Stimulated activated CD8-positive, alpha-beta memory T cell treated with anti-CD3 and anti-CD28 coated beads, Interleukin-2, amount 100 ng/mL, for 48 hours (primary cell): ENCODE measurements at places on chromosomes 1 and 21.

DNA sequence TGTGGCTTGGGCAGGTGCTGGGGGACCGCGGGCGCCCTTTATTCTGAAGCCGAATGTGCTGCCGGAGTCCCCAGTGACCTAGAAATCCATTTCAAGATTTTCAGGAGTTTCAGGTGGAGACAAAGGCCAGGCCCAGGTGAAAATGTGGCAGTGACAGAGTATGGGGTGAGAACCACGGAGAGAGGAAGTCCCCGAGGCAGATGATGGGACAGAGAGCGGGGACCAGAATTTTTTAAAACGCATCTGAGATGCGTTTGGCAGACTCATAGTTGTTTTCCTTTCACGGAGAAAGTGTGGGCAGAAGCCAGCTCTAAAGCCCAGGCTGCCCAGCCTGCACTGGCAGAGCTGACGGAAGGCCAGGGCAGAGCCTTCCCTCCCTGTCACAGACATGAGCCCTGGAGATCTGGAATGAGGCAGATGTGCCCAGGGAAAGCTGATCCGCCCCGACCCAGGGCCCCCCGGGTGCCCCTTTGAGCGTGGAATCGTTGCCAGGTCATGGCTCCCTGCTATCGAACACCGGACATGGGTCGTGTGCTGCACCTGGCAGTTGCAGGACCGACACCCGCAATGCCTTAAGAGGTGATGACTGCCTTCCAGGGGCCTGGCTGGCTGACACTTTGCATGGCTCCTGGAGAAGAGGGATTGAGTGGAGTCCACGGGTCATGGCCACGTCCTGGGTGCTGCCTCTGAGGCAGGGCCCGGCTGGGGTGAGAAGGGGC lies 6.5 kb upstream of the SLX9 start:
- no peak for DNase-seq

DNA sequence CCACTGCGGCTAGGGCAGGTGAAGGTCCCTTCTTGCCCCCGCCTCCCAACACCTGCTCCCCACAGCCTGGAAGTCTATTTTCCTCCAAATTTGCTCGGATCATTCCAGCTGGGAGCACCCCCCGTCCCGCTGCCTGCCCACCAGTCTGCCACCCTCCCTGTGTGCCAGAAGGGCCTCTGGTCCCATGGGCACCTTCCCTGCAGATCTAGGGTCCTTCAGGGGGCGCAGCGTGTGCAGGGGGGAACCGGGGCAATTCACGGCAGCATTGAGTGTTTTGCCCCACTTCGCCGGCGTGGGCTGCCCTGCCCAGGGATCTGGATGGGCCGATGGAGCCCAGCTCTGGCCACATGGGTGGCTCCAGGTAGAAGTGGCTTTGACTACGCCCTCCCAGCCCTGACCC lies 26.3 kb upstream of the PEX10 start:
- DNase-seq = no peak

DNA sequence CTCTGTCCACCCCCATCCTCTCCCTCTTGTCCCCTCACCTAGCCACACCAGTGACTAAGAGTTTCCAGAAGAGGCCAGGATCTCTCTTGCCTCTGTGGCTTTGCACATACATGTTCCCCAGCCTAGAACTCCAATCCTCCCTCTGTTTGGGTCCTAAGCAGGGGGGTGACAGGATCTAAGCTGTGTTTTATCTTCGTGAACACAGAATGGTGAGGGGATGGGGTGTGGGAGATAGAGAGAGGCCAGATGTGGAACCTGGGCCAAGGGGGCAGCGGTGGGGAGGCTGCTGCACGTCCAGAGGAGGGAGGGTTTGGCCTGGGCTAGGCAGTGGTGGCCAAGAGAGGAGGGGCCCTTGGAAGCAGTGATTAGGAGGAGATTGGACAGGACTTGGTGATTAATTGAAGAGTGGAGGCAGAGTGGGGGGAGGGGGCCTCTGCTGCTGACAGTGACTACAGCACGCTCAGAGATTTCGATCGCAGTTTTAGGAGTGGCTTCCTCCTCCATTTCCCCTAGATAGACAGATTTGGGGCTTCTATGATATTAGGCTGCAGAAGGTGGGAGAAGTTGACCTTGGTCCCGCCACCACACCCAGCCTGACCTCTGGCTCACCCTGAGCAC lies 17.1 kb upstream of the ADGRB2 start:
- DNase-seq = no peak

- DNase-seq = no peak
Measured at GRCh38 chr1:99297923-99298322, 33.6 kb downstream of the PLPPR4 start.

- DNase-seq = no peak
Measured at GRCh38 chr1:24190983-24191461, 3.9 kb upstream of the IFNLR1 start.

DNA sequence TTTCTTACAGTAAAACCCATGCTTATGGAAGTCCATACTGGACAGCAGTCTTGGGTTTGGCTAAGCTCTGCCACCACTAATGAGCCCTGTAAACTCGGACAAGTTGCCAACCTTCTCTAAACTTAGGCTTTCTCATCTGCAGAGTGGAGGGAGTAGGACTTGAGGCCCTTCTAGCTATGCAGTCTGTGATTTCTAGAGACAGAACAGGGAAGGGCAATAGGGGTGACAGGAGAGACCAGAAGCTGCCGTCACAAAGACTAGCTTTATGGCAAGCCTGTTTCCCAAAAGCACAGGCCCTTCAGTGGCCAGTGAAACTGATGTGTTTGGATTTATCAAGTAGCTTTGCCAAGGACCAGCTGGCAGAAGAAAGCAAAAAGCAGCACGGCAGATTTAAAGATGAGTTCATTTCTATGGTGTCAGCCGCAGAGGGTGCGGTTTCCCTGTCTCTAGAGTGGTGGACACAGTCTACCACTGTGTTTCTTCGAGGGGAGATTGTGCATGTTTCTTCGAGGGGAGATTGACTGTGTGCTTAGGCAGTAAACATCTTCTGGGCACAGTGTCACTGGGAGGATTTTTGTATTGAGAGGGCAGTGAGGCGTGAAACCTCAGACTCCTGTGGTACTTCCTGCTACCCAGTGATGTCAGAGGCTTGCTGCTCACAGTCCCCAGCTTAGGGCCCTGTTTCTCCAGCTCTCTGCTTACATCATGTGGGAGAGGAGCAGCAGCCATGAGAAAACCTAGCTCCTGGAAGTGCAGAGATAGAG lies 119.0 kb downstream of the ROR1 start:
- no peak for DNase-seq

DNA sequence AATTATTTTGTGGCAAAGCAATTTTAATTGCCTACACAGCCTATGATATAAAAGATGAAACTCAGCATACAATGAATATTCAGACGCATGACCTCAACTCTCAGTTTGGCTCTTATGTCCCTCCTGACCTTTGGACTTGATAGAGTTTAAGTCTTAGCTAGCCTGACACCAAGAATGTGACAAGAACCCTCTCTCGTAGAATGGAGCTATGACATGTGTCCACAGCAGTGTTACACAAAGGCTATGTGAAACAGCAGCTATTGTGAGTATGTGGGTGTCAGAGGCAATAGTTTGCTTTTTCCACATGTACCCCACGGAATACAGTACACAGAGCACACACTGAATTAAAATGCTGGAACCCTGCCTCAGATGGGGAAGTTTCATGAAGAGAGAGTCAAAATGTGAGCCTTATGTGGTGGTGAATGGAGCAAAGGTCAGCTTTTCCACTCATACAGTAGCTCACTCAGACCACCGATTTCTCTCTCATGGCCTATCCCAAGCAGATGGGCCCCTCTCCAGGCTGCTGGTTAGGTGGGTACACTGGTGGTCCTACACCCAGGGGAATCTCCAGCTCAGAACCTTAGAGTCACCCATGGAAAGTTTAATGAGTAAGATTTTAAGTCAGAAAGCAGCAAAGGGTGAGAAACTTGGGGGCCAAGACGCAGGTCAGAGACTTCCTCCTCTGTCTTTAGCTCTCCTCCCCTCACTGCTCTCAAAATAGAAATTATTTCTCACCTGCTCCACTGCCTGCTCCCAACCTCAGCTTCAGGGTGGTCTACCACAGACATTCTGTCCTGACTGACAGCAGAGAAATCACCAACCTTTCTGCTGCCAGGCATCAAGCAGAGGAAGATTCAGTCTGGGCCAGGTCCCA lies 10.1 kb upstream of the XCL2 start:
- no peak for DNase-seq

GRCh38 chr1:202036595-202037387 lies 26.4 kb downstream of the ELF3 start:
- no peak for DNase-seq
